ENCODE measurements at places on chromosomes 11 and 22.

DNA sequence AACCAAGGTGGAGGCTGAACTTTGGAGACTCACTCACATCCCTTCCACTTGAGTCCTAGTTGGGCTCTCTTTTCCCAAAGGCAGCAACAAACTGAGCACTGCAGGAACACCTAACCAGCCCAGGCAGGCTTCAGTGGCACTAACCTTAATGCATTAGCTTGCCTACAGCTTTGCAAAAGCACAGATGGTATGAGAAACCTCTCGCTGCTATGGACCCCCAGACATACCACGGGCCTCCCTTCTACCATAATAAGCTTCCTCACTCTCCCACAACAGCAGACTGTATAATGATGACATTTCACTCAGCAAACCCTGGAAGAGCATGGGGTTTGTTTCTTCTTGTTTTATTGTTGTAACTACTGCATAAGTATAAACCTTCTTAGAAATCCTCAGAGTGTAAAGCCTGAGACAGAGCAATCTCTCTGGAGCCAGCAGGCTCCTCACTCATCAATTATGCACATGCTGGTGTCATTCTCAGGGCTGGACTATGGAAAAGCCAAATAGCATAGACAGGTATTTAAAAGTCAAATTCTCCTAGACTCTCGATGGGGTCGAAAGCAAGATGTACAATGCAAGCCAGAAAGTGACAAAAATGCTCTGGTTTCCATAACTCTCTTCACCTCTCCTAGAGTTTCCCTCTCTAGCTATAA lies 167.6 kb downstream of the NXPE2 start:
- no peak for DNase-seq

- no peak for DNase-seq
Measured at GRCh38 chr11:11553573-11553972, 68.2 kb downstream of the GALNT18 start.

DNA sequence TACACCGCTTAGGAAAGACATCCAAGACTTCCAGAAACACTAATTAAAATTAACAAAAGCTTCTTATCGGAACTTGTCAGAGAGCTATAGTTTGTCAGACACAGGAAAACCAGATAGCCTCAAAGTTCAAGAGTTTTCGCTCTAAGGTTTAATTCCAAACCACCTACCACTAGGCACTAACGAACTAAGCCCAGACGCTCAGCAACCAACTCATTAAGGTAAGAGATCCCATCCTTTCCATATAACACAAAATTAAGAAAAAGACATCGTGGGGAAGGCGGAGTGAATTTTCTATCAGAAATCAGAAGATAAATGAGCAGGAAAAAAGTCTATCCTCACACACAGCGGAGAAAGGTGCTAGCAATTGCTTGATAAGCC lies 382 bp downstream of the IMMP1L start:
- no peak for DNase-seq

DNA sequence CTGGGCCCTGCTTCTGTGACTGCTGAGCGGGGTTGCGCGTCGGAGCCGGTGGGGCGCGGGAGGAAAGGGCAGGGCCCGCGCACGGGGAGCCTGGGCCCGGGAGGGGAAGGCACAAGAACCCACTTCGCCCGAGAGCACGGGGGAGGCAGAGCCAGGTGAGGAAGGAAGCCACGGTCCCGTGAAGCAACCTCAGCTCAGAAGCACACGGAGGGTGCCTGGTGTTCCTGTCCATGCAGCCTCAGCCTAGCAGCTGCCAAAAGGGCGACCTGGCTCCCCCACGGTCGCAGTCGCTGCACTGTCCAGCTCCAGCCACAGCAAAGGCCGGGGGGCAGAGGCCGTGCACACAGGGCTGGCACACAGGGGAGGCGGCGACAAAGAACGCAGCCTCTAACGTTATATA lies 9.3 kb upstream of the CDC42BPG start:
- DNase-seq, result no peak

All from activated CD8-positive, alpha-beta memory T cell treated with anti-CD3 and anti-CD28 coated beads for 48 hours (primary cell).